ENCODE measurements at places on chromosomes 6 and 20. TPM values are rescaled to one million over a fixed set of nuclear protein-coding genes. Genes with fewer than 3 reads are reported as not detected.

TRIM40 gene
- 1.0 TPM for total RNA-seq

ARMC2 gene
- total RNA-seq = 11.8 TPM

DNA sequence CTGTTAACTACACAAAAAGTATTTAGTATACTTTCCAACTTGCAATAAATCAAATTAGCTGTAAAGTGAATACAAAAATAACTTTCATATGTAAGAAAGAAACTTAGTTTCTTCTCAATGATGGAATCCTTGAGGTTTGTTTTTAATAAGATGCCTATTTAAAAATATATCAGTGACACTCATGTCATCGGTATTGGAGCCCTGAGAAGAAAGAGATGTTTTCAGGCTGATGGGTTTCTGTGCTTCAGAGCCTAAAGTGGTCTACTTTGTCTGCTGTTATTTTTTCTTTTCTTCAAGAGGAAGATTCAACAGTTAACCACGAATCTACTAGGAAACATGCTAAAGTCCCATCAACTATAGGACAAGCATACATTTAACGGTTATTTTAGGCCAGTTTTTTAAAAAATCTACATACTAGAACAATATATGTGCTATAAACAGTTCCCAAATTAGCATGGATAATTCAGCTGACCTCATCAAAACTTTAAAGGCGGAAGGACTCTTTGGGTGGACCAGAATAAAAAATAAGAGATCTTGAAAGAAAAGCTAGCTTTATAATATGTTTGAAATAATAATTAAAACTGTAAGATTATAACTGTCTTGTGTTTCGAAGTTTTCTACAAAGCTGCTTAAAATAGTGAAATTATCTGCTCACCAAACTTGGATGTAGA is 147.0 kb upstream of the SAMD5 start:
- no peak for DNase-seq

DNA sequence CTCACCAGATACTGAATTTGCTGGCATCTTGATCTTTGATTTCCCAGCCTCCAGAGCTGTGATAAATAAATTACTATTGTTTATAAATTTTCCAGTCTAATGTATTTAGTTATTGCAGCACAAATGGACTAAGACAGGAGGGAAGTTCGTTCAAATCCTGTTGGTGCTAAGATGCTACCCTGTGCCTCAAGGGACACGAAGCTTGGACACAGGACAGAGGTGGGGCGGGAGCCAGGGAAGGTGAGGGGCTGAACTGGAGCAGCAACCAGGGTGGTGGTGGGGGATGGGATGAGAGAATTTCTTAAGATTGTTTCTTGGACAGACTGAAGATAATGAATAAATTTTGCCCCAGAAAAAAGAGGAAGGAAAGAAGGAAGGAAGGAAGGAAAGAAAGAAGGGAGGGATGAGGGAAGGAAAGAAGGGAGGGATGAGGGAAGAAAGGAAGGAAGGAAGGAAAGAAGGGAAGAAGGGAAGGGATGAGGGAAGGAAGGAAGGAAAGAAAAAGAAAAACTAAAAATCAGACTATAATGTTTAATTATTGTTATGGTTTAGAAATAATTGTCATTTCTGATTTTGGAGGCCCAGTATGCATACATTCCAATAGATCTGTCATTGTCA is 127.2 kb downstream of the CDC5L start:
- DNase-seq = no peak

DNA sequence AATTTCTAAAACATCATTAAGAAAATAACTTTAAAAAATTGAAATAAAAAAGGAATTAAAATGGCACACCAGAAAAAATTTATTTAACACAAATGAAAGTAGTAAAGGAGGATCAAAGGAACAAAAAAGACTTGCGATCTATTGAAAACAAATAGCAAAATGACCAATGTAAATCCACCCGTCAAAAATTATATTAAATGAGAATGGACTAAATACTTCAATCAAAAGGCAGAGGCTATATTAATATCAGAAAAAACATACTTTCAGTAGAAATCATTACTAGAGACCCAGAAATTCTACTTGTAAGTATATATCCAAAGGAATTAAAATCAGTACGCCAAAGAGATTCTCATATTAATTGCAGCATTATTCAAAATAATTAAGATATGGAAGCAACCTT is 293.1 kb upstream of the SOX4 start:
- no peak for DNase-seq
